Esophagus muscularis mucosa (tissue), 4 donors: ENCODE measurements at places on chromosomes 16 and 17. TPM values are rescaled to one million over a fixed set of nuclear protein-coding genes. Genes with fewer than 3 reads are reported as not detected.

TXNL4B gene
- 6.5 TPM for total RNA-seq

GINS3 gene
- 2.0 TPM for total RNA-seq

NHLRC4 gene
- total RNA-seq = 2.1 TPM

LUC7L3 gene
- total RNA-seq = 45.4 TPM

DNA sequence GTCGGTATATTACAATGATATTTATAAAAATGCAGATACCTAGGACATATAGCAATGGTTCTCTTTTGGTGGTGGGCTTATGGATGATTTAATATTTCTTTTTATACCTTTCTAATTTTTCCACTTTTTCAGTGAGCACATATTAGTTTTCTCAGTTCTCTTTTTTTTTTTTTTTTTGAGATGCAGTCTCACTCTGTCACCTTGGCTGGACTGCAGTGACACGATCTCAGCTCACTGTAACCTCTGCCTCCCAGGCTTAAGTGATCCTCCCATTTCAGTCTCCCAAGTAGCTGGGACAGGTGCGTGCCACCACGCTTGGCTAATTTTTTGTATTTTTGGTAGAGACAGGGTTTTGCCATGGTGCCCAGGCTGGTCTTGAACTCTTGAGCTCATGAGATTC, 15.1 kb downstream of the MAP3K14 start:
- no peak overlapping the region for H3K4me3 ChIP-seq
- no peaks in the 10 kb centered on the region for H3K27me3 ChIP-seq
- no peak for DNase-seq
- H3K27ac ChIP-seq = peak overlapping the region; percentile 99
- H3K36me3 ChIP-seq = no peaks in the 10 kb centered on the region
- H3K4me1 ChIP-seq = peaks cover 80% of the 10 kb centered on the region

DNA sequence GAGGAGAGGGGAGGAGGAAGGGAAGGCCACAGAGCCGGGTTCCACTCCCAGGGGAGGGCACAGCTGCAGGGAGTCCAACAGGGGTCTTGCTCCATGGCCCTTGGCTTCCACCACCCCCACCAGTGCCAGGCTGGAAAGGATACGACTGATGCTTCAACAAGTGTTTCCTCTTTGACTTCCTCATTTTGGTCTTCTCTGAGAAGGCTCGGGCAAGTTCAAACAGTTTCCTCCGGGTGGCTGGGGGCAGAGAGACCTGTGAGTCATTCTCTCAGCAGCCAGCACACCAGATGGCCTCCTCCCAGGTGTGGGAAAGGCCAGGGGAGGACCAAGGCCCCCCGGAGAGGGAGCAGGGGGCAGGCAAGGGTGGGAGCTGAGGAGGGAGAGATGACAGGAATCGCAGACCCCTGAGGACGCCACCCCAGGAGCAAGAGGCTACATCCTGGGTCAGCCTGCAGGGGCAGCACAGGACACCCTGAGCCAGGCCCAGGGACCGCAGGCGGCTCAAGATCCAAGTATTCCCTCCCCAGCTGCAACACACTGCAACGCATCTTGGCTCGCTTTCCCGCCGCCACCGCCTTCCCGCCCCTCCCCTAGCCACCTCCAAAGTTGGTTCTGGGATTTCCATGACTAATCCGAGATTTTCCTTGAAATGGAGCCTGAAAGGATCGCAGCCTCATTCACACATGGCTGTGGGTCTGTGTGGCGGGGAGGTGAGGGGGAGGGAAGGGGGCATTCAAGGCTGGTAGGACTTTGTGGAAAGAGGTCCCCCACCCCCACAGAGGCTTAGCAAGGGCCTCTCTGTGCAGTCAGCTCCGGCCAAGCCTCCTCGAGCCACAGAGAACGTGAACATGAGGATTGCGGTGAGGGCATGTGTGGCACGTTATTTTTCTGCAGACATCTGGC, 18.4 kb upstream of the MRPS23 start:
- H3K27me3 ChIP-seq = no peaks in the 10 kb centered on the region
- peak overlapping the region; percentile 8 for H3K4me3 ChIP-seq
- H3K4me1 ChIP-seq = peaks cover 66% of the 10 kb centered on the region
- H3K27ac ChIP-seq = peak overlapping the region; percentile 95
- H3K36me3 ChIP-seq = peaks cover 67% of the 10 kb centered on the region

DNA sequence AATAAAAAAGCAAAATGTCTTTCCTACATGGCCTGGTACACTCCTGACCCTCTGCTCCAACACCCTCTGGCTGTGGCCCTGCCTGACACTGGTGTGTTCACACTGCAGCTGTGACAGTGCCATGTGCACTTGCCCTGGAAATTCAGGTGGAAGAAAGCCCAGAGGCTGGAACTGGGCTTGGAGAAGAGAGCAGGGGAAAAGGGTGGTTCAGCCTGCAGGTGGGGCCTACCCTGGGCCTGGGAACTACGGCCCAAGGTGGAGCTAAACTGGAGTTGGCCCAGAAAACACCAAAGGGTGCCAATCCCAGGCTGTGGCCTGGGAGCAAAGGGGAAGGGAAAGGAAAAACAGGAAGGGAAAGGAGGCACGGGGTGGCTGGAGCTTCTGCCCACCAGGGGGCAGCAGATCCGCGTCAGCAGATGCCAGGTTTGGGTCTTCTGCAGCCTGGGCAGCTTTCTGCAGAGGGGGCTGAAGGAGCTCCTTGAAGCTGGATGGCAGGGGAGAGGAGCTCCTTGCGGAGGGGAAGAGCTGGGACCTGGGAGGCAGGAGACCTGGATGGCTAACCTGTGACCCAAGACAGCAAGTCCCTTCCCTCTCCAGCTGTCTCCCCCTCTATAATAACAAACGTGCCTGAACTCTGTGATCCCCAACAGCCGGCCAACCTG, 15.4 kb upstream of the CTCF start:
- peak; percentile 93 for DNase-seq
- H3K27me3 ChIP-seq = no peaks in the 10 kb centered on the region
- H3K27ac ChIP-seq = peak overlapping the region; percentile 44
- H3K4me1 ChIP-seq = peaks cover 41% of the 10 kb centered on the region
- no peak overlapping the region for H3K4me3 ChIP-seq
- H3K36me3 ChIP-seq = peaks cover 70% of the 10 kb centered on the region

- no peak for DNase-seq
- peaks cover 40% of the 10 kb centered on the region for H3K4me1 ChIP-seq
- no peak overlapping the region for H3K4me3 ChIP-seq
- H3K27ac ChIP-seq = peak overlapping the region; percentile 48
Measured at GRCh38 chr16:86476956-86477534, 33.3 kb upstream of the FOXF1 start.

DNA sequence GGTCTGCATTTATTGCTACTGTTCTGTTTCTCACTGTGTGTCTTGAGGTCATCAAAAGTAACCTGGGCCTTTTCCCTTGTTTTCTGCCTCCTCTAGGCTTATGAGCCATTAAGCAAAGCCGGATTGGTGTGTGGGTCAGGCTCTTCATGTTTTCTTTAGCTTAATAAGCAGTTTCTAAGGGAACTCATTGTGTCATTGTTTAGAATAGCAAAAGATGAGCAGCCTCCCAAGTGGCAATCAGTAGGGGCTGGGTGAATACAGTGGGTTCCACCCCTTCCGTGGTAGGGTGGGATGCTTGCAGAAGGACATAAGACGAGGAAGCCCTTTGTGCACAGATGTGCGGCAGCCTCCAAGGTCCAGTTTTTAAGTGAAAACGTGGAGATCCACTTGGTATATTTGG, 34.5 kb downstream of the ABCC1 start:
- peak overlapping the region; percentile 87 for H3K27ac ChIP-seq

- DNase-seq = no peak
- no peaks in the 10 kb centered on the region for H3K27me3 ChIP-seq
- no peak overlapping the region for H3K4me3 ChIP-seq
Measured at GRCh38 chr17:56203430-56203829, 50.2 kb downstream of the ANKFN1 start.

GRCh38 chr16:65548470-65548869, 426.6 kb upstream of the CDH11 start:
- no peak for DNase-seq
- H3K4me3 ChIP-seq = no peak overlapping the region
- no peaks in the 10 kb centered on the region for H3K4me1 ChIP-seq
- H3K27ac ChIP-seq = no peak overlapping the region
- no peaks in the 10 kb centered on the region for H3K36me3 ChIP-seq
- no peaks in the 10 kb centered on the region for H3K27me3 ChIP-seq

DNA sequence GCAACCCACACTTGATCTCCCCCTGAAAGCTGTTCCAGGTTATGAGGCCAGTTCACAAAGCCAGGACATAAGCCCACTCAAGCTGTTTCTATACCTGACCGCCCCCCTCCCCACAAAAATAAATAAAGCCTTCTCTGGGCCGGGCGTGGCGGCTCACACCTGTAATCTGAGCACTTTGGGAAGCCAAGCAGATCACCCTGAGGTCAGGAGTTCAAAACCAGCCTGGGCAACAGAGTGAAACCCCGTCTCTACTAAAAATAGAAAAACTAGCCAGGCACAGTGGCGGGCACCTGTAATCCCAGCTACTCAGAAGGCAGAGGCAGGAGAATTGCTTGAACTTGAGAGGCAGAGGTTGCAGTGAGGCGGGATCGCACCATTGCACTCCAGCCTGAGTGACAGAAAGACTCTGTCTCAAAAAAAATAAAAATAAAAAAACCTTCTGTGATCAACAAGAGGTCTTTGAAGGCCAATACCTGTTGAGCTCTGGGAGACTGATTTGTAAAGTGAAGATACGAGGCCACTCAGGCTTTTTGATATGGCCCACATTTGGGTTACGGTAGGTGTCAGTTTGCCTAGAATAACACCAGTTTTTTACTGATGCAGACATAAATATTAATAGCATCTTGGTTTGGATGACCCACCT, 2.2 kb downstream of the KDM8 start:
- H3K27ac ChIP-seq = no peak overlapping the region
- DNase-seq = no peak
- H3K27me3 ChIP-seq = no peaks in the 10 kb centered on the region
- peaks cover 26% of the 10 kb centered on the region for H3K4me1 ChIP-seq
- H3K36me3 ChIP-seq = peaks cover 8% of the 10 kb centered on the region

DNA sequence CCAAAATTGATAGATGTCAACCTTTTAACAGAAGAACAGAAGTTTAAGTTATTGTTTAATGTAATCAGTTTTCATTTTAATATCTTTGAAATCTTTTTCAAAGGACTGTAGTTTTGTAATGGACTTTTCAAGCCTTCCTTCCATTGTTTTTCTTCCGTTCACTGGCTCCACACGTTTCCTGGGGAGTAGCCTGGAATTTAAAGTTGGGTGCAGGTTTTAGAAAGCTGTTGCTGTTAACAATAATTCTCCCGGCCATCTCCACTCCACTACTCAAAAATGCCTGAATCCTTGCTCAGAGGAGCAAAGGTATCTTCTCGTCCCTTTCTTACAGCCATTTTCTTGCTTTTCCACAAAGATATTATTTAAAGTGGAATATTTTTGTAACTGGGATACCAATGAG, 4.7 kb upstream of the COQ7 start:
- no peak overlapping the region for H3K27ac ChIP-seq
- H3K4me1 ChIP-seq = peaks cover 10% of the 10 kb centered on the region
- H3K4me3 ChIP-seq = no peak overlapping the region
- H3K27me3 ChIP-seq = no peaks in the 10 kb centered on the region
- no peak for DNase-seq
- no peaks in the 10 kb centered on the region for H3K36me3 ChIP-seq

DNA sequence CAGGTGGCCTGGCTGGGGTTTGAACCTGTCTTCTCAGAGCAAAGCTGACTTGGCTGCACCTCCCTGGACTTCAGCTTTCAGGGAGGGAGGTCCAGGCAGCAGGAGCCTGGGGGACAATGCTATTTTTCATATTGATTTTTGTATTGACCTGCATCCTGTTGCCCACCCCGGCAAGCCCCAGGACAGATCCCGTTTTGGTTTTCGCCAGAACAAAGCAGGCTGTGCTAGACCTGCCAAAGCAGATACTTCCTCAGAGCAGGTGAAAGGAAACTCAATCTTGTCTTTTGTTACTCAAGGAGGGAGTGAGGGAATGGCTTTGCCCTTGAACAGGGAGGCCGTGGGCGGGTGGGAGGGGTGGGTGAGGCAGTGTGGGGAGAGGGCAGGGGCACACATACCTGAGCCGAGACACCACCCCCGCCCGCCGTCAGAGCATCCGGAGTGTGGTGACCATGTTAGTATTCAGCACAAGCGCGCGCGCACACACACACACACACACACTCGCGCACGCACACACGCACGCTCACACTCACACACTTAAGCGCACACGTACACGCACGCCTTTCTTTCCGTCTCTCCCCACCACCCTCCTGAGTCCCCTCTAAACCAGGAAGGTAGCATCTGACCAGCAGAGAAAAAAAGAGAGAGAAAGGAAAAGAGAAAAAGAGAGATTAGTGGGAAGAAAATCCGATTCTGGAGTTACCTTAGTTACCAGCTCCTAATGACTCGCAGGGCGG, 59.5 kb downstream of the RAI1 start:
- peaks cover 76% of the 10 kb centered on the region for H3K4me1 ChIP-seq
- H3K4me3 ChIP-seq = no peak overlapping the region
- peak overlapping the region; percentile 83 for H3K27ac ChIP-seq
- DNase-seq = no peak

DNA sequence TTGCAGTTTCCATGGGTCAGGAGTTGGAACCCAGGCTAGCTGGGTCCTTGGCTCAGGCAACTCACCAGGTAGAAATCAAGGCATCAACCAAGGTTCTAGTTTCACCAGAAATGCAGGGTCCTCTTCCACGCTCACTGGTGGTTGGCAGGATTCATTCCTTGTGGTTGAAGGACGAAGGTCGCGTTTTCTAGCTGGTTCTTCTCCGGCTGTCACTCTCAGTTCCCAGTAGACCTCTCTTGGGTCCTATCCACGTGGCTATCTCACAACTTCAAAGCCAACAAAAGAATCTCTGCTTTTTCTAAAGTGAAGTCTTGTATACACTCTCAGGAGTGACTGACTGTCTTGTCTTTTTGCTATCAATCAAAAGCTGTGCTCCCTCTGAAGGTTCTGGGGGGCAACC, 146.3 kb upstream of the NOL11 start:
- no peak overlapping the region for H3K4me3 ChIP-seq
- DNase-seq = no peak
- H3K4me1 ChIP-seq = no peaks in the 10 kb centered on the region
- H3K36me3 ChIP-seq = no peaks in the 10 kb centered on the region
- no peak overlapping the region for H3K27ac ChIP-seq

GRCh38 chr17:49460401-49460800, 34.7 kb upstream of the NGFR start:
- no peak overlapping the region for H3K4me3 ChIP-seq
- no peak overlapping the region for H3K27ac ChIP-seq
- peaks cover 64% of the 10 kb centered on the region for H3K27me3 ChIP-seq
- DNase-seq = no peak

DNA sequence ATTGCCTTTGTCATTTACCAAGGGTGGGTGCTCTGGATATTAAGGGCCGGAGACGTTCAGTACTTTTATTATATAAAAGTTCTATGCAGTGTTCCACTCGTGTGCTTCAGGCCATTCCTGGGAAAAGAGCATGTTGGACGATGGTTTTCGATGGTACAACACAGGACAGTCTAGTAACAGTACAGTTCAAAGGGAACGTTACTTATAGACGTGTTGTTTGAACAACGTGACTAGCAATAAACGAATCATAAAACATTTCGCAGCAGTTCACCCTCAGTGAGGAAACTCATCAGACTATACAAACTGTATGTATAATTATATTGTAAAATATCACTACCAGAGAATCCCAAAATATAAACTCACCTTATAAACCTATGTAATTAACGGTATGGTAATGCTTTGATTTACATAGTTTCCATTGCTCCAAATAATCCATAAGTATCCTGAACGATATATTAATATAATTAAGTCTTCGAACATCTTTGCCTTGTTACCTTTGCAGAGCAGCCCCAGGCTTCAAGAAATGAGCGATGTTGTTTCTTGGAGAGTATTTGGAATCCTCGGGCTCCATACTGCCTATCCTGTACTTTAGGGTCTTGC, 589 bp downstream of the NMT1 start:
- peak overlapping the region; percentile 75 for H3K4me3 ChIP-seq
- no peak for DNase-seq
- H3K27ac ChIP-seq = peak overlapping the region; percentile 84
- H3K27me3 ChIP-seq = no peaks in the 10 kb centered on the region
- peaks cover 43% of the 10 kb centered on the region for H3K4me1 ChIP-seq
